ENCODE measurements at places on chromosomes 13 and 19.

- no peak for DNase-seq
These were observed 507.4 kb upstream of the KLF12 start for GRCh38 chr13:74641586-74641985.

DNA sequence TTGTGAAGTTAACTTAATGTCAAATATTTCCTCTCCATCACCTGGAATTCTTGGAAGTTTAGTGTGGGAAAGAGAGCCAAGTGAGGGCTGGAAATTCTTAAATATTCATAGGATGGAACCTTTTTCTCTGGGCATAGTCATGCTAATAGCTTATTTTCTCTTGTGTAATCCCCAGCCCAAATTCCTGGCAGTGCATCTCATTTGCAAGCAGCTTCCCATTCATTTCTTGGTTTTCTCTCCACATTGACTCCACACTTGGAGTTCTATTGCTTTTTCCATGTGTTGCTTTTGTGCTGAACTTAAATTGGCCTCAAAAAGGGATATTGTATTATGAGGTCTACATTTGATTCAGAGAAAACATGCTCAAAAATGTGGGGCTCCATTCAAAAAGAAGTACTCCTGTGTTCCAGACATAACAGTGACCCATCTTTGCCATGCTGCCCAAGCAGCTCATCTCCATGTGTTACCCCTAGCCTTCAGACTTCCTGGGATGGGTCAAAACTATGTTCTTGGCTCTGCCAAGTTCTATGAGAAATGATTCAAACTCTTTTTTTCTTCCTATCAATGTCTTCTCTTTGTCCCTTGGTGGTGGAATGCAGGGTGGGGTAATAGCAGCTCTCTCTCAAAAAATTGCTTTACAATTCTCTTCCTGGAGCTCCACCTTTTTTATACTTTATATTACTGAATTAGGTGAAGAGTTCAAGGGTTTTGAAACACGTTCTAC is 2471.5 kb downstream of the PCDH9 start:
- DNase-seq = no peak

- no peak for DNase-seq
These were observed 520.2 kb downstream of the RFC3 start for GRCh38 chr13:34338102-34338501.

- no peak for DNase-seq
These were observed 186.3 kb downstream of the IRS2 start for GRCh38 chr13:109599901-109600657.

GRCh38 chr13:73162912-73163911 is 104.4 kb downstream of the KLF5 start:
- DNase-seq = no peak

DNA sequence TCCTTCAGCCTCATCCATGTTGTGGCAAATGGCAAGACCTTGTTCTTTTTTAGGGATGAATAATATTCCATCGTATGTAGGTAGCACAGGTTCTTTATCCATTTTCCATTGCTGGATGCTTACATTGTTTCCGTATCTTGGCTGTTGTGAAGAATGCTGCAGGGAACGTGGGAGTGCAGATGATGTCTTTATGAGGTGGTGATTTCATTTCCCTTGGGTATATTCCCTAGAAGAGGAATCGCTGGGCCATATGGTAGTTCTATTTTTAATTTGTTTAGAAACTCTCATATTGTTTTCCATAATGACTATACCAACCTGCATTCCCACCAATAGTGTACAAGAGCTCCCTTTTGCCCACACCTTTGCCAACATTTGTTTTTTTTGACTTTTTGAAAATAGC is 186.3 kb upstream of the TMTC4 start:
- no peak for DNase-seq

DNA sequence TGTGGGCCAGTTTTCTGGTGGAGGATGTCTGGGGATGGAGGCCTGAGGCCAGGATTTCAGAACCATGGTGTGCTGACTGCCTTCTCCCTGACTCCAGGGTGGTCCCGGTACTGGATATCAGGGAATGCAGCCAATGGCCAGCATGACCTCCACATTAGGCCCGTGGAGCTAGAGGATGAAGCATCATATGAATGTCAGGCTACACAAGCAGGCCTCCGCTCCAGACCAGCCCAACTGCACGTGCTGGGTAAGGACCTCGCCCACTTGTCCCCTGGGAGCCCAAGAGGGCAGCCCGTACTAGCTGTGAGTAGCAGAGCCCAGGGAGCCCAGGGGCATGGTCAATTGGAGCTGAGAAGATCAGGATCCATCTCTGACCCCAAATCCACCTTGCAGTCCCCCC is 1.6 kb downstream of the KIRREL2 start:
- DNase-seq = no peak

- DNase-seq = no peak
These were observed 68.8 kb downstream of the DOCK9 start for GRCh38 chr13:98909016-98909415.

DNA sequence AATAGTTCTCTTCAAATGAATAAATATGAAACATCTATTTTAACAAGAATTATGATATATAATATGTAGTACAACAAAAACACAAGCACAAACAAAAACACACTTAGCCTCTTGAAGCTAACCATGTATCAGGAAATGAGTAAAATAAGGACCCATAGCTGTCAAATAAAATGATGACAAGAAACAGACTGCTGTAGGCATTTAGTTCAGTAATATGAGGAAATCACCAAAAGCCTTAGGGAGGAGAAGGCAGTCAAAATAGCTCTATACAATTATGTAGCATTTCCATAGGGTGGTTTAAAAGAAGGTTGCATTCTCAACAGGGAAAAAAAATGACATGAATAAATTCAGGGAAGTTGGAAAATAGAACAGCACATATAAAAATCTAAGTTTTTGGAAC is 163.4 kb downstream of the PCDH20 start:
- no peak for DNase-seq

DNA sequence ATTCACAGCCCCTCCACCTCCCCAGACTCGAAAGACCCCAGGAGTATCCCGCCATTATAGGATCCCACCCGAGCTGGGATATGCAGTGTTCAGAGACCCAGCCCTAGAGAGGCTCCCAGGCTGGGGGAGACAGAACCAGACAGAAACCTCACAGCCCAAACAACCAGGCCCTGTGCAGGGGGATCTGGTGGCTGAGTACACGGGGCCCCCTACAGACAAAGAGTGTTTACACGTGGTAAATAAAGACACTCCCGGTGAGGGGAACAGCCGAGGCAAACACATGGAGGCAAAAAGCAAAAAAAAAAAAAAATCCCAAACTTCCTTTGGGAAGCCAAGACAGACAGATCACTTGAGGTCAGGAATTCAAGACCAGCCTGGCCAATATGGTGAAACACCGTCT is 25.1 kb downstream of the TINCR start:
- no peak for DNase-seq

DNA sequence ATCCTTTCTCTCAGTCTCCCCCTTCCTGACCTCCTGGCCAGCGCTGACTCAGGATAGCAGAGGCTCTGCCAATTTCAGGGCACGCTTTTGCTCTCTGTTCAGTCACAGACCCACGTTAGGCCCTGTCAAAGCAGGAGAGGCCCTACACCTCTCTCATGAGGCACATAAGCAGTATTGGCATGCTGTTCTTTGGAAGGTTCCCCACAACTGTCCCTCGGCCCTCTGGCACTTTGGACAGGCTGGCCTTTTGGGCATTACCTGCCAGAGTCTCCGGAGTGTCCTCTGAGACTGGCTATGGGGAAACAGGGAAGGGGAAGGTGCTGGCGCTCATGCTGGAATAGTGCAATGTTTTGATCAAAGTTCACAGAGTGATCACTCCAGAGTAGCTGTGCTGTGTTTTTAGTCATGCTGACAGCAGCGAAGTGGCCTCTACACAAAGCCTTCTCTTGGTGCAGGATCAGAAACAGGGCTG is 23.7 kb upstream of the UBE2L5 start:
- DNase-seq = no peak

DNA sequence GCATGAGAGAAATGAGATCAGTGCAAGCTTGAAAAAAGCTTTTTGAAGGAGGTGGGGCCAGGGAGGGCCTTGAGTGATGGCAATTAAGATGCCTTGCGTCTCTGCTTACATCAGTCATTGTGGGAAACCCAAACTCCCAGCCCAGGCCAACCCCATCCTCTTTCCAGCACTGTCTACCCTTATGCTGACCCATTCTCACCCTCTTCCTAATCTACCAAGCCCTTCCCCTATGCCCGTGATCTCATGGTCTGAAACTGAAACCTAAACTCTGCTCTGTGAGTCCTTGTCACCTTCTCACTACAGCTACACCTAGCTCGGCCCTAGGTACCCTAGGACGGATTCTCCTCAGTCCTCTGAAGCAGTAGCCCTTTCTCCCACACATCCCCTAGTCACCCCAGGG is 36.0 kb upstream of the SERP2 start:
- DNase-seq = no peak

DNA sequence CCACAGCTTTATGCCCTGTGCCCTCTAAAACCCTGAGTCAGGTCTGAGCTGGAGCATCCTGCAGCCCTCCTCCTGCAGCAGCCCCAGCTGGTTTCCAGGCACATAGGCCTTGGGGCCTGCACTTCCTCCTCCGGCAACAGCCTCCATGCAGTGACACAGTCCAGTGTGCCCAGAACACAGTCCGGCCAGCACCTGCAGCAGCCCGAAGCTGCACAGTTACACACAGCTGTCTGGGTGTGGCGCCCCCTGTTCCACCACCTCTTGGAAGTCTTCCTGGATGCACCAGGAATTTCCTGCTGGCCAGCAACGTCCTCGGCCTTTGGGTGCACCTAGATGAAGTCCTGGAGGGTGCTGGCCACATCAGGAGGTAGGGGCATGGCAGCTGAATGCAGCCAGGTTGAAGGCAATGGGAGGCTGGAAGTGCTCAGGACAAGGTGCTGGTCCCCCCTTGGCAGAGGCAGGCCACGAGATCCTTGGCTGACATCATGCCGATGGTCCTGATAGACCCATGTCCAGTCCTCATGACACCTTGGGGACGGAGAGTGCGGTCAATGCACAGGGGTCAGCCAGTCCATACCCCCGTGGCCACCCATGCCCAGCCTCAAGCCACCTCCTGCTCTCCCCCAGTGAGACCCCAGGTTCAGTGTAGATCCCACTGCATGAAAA is 27.1 kb upstream of the PARP4 start:
- no peak for DNase-seq

- no peak for DNase-seq
These were observed 23.4 kb downstream of the IPO5 start for GRCh38 chr13:97976610-97977521.

DNA sequence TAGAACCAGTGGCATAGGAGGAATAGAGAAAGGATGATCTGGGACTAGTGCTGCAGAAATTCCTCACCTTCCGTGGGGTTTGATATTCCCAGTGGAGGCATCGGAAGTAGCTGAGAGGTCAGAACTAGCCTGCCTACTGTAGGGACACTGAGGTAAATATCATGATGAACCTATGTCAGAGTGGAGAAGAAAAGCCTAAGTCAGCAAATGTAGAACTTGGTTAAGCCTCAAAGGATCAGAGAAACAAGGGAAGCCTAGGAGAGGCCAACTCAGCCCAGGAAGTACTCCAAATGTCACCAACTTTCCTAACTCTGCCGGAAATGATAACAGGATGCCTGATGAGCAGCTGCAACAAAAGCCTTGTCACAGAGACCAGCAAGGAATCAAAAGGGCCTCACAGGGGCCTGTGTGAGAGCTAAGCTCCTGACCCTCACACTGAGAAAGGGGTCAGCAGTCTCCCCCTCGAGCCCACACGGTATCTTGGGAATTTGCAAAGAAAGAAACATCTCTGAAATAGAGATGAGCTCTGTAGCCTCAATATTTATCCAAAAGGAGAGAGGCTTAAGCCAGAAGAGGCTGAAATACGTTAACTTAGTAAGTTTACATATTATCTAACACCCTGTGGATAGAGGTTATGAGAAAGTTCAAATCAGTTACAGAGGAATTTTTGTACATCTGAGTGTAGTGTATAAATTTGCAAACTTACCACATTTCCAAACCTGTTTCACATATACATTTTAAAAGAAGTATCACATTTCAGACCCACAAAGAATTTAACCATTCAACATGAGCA is 1064.3 kb downstream of the DIAPH3 start:
- DNase-seq = peak; percentile 50

DNA sequence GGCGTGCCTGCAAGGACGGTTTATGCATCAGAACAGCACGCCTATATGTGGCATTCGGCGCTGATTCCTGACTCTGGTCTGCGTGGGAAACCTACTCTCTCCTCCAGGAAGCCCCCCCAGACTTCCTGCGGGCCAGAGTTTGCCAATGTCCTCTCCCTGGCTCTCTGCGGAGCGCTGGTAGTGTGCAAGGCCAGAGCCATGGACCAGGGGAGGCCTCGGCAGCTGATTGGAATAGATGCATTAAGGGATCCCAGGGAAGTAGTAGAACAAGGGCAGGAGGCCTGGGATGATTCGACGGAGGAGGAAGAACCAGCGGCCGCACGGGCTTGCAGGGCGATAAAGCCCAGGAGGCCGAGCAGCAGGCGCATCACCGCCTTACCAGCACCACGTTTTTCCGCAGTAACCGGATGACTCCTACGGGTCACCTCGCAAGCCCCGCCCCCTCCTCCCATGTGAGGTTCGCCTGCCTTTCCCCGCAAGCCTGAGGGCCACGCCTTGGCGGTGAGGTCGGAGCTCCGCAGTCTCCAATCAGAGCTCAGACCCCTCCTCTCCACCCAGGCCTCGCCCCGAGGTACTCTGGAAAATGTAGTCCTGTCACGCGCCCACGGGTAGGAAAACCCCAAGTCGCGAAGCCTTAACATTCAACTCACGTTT is 5.0 kb downstream of the CLEC11A start:
- DNase-seq = peak; percentile 15

DNA sequence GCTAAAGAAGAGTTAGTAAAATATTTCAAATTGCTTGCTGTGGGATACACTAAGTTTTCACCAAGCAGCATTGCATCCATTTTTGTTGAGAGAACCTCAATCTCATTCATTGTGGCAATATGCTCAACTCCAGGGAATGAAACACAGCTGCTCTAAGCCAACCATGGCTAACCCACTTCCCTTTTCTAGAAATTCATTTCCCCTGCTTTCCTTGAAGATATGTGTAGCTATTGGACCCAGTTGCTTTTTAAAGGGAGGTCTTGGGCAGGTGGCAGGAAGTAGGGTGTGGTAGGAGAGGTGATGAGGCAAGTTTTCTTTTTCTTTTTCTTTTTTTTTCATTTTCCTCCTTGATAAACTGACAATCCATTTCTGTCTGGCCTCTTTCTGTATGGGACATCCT is 452.2 kb downstream of the FGF14 start:
- no peak for DNase-seq

GRCh38 chr19:11179716-11180297 is 17.5 kb downstream of the KANK2 start:
- DNase-seq = no peak

GRCh38 chr13:46654951-46655350 is 102.0 kb downstream of the LRCH1 start:
- DNase-seq = no peak

GRCh38 chr13:77113496-77113895 is 86.5 kb upstream of the FBXL3 start:
- DNase-seq = no peak

- DNase-seq = no peak
These were observed 562 bp downstream of the IQCN start for GRCh38 chr19:18273561-18274218.

- DNase-seq = no peak
These were observed 694.4 kb upstream of the SLITRK5 start for GRCh38 chr13:86976521-86977324.

All from smooth muscle cell of the brain vasculature (primary cell).